Stimulated activated CD4-positive, alpha-beta T cell treated with anti-CD3 and anti-CD28 coated beads, Interleukin-4, amount 100 ng/mL, for 4 hours (primary cell): ENCODE measurements at places on chromosomes 7 and 10.

DNA sequence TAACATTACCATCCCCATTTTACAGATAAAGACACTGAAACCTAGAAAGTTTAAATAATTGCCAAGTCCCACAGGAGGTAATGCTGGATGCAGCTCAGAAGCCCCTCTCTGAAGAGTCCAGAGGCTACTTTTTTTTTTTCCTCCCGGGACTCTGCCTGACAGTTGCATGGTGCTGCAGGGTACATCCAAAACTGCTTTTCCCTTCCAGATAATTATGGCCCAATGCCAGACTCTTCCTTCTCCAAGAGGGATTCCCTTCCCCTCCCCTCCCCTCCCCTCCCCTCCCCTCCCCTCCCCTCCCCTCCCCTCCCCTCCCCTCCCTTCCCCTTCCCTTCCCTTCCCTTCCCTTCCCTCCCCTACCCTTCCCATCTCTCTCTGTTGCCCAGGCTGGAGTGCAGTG is 122.9 kb downstream of the LSMEM1 start:
- no peak for DNase-seq

DNA sequence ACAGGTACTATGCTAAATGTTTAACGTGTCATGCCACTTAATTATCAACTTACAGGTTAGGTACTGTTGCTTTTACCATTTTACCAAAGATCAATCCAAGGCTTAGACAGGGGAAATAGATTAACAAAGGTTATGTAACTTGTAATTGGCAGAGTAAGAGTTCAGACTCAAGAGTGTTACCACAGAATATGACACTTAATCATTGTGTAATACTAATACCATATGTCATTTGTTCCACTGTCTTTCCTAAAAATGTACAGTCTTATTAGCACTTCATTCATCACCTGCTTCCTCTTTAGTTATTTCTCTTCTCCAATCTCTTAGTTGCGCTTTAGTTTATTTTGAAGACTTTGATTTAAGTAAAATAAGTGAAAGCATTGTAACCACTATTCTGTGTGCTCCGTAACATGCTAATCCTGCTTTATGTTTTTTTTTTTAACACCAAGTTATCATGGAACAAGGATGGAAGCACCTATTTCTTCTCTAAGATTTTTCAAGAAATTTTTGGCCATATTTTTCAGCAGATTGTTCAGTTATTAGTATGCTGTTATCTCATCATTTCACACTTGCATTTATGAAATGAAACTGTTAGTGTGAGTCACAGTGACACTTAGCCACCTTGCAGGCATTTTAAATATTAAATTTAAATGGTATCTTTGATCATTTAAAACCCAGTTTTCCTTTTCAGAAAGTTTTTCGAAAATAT is 197.3 kb downstream of the PHF14 start:
- no peak for DNase-seq

GRCh38 chr10:91632671-91633550 is at the start of gene PPP1R3C:
Gene PPP1R3C (minus strand): TSS chr10:91633071. CDS start chr10:91632969, 102 bp downstream.
- peak; percentile 45 for DNase-seq

GRCh38 chr10:114245121-114245791 is 6.2 kb downstream of the VWA2 start:
- no peak for DNase-seq

- no peak for DNase-seq
Measured at GRCh38 chr10:101668566-101668965, 26.4 kb downstream of the FBXW4 start.

DNA sequence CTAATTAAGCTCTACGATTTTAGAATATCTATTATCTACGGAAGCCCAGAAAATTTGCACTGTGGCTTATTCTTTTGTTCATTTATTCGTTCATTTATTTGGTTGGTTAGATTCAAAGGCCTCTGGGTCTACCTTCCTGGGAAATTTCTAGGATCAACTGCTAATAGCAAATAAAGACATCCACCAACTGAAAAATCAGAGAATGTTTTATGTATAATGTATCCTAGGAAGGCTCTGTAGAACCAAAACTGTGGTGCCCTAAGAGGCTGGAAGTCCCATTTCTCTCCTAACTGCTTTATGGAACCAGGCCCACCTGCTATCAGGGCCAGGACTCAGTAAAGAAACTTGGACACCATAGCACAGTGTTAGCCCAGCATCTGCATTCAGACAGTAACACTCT is 923.4 kb upstream of the AUTS2 start:
- no peak for DNase-seq

DNA sequence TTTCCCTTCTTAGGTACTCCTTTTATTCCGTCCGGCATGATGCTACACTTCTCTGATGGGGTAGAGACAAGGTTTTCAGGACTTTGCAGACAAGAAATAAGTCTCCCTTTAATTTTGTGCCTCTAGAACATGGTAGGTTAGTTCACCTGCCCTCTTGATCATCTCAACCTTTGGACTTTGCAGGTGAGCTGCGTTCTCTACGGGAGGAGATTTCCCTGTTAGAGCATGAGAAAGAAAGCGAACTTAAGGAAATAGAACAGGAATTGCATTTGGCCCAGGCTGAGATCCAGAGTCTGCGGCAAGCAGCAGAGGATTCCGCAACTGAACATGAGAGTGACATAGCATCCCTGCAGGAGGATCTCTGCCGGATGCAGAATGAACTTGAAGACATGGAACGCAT is 9.2 kb downstream of the CCDC136 start:
- no peak for DNase-seq

DNA sequence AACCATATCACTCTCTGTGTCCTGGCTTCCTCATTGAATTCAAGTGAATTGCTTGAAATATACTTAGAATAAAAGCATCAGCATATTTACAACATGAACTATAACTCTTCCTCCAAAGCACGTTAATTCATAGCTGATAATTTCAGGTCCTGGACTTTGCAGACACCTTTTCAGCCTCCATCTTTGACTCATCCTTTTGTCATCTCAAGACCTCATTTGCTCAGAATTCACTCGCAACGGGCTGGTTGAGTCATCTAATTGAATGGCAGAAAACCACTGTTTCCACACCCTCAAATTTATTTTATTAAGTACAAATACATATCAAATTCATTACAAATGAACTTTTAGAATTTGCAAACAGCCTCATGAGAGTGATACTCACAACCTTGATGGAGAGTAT is 545.7 kb downstream of the GATA3 start:
- no peak for DNase-seq

GRCh38 chr10:97896756-97897358 is 47.2 kb downstream of the GOLGA7B start:
- no peak for DNase-seq

GRCh38 chr10:34124522-34125035 is 690.5 kb downstream of the PARD3 start:
- no peak for DNase-seq

DNA sequence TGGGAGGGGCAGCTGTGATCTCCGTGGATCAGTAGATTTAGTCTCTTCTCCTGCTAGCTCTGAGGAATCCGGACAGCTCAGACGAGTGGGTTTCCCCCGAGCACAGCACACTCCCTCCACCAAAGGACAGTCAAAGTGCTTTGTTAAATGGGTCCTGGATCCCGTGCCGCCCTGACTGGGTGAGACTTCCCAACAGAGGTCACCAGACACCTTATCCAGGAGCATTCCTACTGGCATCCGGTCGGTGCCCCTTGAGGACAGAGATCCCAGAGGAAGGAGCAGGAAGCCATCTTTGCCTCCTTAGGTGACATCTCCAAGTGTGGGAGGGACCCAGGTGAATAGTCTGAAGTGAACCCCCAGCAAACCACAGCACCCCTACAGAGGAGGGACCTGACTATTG is 1148.9 kb downstream of the CNTNAP2 start:
- no peak for DNase-seq

GRCh38 chr10:116014871-116015582 is 258.0 kb downstream of the GFRA1 start:
- no peak for DNase-seq

- DNase-seq = no peak
Measured at GRCh38 chr10:122117475-122117874, 128.5 kb downstream of the TACC2 start.

GRCh38 chr7:20602306-20602705 is 13.2 kb upstream of the ABCB5 start:
- DNase-seq = no peak

- DNase-seq = no peak
Measured at GRCh38 chr10:89869592-89870156, 168.3 kb downstream of the KIF20B start.

DNA sequence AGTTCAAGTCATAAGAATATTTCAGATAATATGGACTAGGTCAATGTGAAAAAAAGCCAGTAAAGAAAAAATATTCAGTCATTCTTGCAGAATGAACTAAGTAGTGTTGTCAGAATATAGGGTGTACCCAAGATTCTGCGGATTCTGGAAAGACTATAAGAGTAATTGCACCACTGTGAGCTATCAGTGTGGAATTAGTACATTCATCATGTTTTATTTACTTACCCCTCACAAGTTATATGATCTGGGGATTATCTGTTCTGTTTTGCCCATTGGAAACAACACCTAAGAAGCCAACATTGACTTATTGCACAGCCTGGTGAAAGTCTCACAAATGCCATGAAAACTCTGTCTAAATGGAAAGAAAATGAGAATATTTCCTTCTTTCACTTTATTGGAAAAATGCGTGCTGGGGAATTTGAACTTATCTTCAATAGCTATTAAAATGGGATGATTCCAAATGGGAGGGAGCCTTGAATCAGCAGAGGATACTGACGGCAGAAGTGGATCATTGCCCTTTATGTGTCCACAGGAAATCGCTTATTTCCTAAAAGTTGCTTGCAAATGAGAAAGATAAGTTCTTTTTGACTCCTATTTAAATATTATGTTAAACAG is 563.3 kb upstream of the POM121L12 start:
- no peak for DNase-seq

GRCh38 chr7:122416336-122416735 is 111.8 kb upstream of the FEZF1 start:
- no peak for DNase-seq

DNA sequence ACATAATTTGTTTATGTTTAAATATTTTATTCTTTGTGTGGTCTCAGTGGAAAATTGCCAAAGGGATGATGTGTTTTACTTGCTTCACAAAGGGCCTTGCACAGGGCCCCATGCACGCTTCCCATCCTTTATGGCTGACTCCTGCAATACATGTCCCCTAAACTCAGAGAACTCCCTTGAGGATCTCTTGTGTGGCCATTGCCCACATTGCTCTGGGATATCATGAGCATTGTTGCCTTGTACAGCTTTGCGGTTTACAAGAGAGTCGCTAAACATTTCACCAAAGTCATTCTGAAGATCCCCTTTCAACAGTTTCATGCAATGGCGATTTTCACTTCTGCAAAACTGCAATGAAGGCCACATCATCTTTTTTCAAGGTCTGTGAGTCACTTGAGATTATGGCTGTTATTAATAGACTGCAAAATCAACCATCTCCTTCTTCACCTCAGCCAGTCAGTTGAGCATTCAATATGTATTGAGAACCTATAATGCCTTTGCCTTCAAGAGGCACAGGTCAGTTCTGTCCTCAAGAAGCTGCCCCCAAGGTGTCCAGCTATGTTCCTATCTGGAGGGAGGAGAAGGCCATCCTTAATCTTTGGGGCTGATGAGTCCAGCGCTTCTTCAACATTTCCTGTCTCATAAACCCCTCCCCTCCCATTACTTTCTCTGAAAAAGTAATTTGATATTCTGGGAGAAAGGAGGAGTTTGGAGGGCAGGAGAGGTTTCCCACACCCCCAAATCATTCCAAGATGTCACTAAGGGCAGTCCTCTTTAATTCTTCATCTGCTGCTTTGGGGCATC is 108.1 kb downstream of the CCDC71L start:
- no peak for DNase-seq

DNA sequence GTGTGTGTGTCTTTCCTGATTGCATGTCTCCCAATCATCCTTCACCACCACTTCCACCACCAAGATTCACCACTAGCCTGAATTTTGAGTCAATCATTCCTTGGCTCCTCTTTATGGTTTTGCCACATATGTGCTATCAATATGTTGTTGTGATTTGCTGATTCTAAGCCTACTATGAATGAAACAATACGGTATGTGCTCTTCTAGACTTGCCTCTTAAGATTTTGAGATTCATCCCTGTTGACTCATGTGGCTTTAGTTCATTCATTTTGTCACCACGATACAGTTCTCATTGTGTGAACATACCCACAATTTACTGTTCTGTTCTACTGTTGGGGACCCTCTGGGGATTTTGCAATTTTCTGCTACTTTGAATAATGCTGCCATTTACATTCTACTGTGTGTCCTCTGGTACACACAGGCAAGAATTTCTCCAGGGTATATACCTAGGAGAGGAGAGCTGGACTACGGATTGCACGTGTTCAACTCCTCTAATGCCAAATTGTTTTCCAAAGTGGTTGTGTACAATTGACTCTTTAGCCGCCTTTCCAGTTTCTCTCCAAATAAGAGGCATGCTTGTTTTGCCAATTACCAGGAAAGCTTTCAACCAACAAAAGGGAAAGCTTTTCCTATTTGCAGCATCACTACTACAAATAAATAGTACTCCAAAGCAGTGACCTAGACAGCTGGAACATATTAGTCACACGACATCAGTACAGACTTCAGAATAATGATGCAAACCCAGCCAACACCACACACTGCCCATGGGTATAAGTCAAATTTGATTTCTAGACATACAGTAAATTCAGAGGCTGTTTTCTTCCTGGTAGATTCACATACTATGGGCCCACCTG is 30.0 kb downstream of the SGMS1 start:
- DNase-seq = no peak

- DNase-seq = no peak
Measured at GRCh38 chr10:63115732-63116383, 17.3 kb upstream of the NRBF2 start.

DNA sequence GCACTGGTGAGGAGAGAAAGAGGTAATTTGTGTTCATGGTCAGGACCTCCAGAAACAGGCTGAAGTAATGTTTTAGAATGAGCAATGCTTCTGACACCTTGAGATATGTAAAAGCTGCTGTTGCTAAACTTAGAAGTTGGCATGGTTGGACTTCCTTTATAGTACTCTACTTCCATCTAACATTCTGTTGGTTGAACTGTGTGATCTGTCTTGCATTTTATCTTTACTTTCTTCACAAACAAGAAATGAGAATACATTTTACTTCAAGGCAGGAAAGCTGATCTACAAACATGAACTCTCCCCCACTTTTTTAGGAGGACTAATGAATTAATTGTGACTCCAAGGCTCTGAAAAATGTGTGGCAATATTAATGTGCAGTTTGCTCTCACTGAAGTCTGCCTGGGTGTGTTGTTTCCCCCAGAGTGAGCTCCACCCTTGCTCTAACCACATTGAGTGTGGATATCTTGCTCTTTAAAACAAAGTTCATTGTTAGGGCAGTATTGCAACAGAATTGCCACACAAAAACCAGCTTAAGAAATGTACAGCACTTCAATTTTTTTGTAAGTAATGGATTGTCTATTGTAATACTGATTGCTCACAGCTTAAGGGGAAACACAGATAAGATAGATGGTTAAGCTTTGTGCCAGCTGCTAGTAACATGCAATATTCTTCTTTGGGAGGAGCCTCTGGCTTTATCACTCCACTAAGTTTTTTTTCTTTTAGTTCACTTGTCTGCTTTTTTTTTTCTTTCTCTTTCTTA is 69.0 kb downstream of the ADD3 start:
- DNase-seq = no peak

DNA sequence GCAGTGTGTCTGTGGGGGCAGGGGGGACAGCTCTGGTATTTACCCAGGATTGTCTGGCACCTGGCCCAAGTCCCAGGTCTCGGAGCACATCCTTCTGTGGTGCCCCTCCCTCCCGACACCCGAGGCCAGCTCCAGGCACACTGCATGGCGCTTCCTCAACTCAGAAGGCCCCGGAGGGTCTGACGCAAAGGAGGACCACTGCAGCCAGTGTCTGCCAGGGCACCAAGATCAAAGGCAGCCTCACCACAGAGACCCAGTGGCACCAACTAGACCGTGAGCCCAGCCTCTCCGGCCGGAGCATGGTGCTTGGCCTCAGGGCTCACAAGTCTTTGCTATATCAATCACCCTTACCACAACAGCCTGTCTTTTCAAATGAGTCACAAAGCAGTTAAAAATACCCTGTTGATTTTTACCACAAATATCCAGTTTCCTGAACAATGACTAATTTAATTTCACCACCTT is 99.3 kb upstream of the DDC start:
- DNase-seq = no peak
